ENCODE measurements at places on chromosomes 3 and 15. TPM values are rescaled to one million over a fixed set of nuclear protein-coding genes. Genes with fewer than 3 reads are reported as not detected.

Gene UBAP1L
- 1.7 TPM for total RNA-seq

Gene CHAC1
- total RNA-seq = 1.6 TPM

Gene RBM15B
- 15.0 TPM for total RNA-seq

Gene CCDC71
- total RNA-seq = 15.4 TPM

Gene VGLL4
- total RNA-seq = 64.9 TPM

Gene CNTN4
- 1.7 TPM for total RNA-seq

Gene P2RY14
- total RNA-seq = 0.39 TPM

Gene FHIT
- total RNA-seq = 25.8 TPM

Gene HACD2
- total RNA-seq = 20.8 TPM

Gene ZNF80
- total RNA-seq = not detected

Gene POTEB2
- not detected for total RNA-seq

DNA sequence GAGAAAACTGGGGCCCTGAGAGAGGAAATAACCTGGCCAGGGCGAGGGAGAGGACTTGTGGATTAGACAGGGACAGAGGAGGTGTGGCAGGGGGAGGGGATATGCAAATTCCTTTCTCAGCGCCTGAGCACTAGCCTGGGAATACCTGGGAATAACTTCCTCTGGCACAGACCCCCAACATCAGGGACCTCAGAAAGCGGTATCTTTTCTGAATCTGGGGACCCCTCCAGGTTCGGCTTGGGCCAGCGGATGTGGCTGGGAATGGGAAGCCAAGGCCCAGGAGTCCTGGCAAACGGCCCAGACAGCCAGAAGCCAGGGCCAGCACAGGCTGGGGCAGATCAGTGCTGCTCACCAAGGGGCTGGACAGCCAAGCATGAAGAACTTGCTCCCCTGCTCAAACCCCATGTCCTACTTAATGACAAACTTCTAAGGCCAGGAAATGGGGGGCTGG is 9.2 kb upstream of the ACSBG1 start:
- DNase-seq = peak; percentile 61

GRCh38 chr15:31325595-31326155 is 960 bp upstream of the KLF13 start:
- DNase-seq = peak; percentile 94

- DNase-seq = no peak
Observed at GRCh38 chr3:70824773-70825172, 512.3 kb upstream of the MDFIC2 start.

DNA sequence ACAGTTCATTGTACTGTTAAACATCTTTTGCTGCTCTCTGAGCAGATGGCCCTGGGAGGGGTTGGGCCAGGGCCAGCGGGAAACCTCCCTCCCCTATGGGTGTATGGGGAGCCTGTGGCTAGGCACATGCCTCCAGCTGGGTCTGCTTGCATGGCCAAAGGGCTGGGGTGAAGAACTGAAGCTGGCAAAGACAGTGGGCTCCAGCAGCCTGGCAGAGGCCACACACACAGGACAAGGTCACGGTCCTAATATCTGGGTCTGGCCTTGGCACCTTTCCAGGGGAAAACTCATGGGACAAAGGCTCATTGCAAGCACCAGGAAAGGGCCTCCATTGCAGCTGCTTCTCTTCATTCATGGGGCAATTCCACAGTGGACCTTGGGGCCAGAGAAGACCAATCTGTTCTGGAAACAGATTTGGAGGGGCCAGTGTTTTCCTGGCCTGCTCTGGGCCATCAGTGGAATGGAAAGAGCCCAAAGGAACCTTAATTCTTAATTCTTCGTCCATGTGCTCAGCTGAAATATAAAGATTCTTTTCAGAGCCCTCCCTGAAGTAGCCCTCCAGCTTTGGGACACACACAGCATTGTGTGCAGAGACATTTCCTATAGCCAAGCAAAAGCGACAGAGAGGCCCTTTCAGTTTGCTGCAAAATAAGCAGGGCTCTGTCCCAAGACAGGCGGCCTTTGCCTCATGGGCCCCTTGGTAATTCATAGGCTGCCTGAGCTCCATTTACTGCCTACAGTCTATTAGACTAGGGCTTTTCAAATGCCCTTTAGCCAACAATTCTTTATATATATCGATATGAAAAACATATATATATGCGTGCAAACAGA is 11.3 kb upstream of the LIMD1 start:
- DNase-seq = peak; percentile 90

GRCh38 chr3:102133376-102133775 is 284.1 kb downstream of the NFKBIZ start:
- no peak for DNase-seq

DNA sequence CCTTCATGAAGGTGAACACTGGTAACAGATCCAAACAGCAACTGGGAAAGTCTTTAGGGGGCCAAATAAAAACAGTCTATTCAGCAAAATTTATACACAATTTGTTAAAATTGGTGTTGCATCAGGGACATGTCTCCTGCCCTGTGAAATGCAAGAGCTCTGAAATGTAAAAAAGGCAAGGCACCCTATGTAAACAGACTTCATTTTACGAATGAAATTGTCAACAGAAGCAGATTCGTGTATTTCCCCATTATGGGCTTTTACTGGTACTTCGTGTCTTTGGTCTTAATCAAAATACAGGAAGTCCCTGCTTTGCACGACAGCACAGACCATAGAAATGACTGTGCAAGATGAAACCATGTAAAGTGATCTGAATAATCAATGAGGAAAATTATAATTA is 127.3 kb upstream of the THBS1 start:
- no peak for DNase-seq

DNA sequence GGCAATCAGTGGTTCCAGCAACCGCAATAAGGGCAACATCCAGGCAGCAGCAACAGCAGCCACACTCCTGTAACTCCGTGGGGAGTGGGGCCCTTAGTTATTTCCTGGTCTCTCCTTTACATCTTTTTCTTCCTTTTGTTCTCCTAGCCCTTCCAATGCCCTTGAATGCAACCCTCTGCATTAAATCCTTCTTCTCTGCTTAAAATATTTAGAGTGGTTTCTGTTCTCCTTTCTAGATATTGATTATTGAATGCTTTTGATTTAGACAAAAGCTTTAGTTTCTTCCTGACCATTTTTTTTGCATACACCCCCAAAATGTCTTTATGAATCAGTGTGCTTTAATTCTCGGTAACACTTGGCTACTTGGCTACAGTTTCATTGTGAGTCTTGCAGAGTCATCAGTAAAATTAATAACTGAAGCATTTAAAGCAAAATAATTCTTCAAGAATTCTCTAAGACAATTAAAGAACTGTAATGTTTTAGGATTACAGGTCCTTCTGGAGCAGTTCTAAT is 586.1 kb downstream of the MECOM start:
- DNase-seq = no peak

- no peak for DNase-seq
Observed at GRCh38 chr15:29364426-29365078, 94.9 kb upstream of the NSMCE3 start.

GRCh38 chr3:54481606-54482365 is 359.4 kb downstream of the CACNA2D3 start:
- DNase-seq = no peak

DNA sequence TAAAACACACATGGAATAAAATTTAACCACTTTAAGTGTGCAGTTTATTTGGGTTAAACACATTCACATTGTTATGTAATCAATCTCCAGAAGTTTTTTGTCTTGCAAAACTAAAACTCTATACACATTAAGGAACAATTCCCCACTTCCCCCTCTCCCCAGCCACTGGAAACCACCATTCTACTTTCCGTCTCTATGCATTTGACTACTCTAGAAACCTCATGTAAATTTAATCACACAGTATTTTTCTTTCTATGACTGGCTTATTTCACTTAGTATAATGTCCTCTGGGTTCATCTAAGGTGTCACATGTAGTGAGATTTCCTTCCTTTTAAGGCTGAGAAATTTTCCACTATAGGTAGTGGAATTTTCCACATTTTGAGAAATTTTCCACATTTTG is 568.7 kb upstream of the UBE2E2 start:
- DNase-seq = no peak

GRCh38 chr15:99122831-99123712 is 18.2 kb downstream of the SYNM start:
- no peak for DNase-seq

- no peak for DNase-seq
Observed at GRCh38 chr15:80556694-80557367, 138.3 kb upstream of the ABHD17C start.

DNA sequence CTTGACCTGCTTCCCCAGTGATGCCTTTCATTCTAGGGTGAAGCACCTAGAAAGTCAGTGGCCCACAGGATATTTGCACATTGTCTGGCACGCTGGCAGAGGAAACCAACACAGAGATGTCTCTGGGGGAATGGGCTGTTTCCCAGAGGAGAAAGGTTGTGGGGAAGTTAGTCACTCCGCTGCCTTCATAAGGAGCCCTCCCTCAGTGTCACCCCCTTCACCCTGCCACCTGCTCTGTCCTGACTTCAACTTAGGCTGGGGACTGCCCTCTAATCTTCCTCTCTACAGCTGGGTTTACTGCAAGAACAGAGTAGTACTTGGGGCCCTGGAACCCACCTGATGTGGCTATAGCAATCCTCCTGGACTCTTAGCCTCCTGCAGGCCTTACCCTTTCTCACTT is 5.7 kb downstream of the KLHDC8B start:
- no peak for DNase-seq

GRCh38 chr15:86483936-86484335 is 404.3 kb downstream of the AGBL1 start:
- no peak for DNase-seq

GRCh38 chr3:8481380-8481779 is 20.2 kb upstream of the LMCD1 start:
- DNase-seq = no peak

GRCh38 chr15:68379759-68380290 is 52.1 kb downstream of the ITGA11 start:
- no peak for DNase-seq

- no peak for DNase-seq
Observed at GRCh38 chr3:126866175-126866759, 116.6 kb upstream of the PLXNA1 start.

- no peak for DNase-seq
Observed at GRCh38 chr15:96361309-96362010, 31.0 kb downstream of the NR2F2 start.

DNA sequence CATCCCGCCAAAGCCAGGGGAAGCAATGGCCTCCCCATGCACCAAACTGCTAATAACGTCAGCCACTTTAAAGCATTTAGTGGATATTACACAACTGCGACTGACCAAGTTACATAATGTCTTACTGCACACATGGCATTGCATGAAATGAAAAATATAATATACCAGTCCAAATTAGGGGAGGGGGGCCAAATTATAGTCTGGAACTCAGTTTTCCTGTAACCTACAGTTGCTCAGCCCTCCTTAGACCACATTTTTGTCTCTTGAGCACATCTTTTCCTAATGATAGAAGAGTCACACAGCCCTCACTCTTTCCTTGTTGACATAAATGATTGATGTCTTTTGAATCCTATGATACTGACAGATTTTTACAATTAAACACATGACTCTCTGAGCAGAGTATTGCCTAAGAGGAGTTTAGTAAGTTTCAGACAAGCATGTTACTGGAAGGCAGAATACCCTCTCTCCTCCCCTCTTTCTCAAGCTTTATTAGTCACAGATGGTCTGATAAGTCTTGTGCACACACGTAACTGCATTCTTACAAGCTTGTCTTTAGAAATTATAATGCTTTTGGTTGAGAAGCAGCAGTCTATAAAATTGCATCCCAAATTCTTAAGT is 1.1 kb upstream of the PLD1 start:
- peak; percentile 39 for DNase-seq

DNA sequence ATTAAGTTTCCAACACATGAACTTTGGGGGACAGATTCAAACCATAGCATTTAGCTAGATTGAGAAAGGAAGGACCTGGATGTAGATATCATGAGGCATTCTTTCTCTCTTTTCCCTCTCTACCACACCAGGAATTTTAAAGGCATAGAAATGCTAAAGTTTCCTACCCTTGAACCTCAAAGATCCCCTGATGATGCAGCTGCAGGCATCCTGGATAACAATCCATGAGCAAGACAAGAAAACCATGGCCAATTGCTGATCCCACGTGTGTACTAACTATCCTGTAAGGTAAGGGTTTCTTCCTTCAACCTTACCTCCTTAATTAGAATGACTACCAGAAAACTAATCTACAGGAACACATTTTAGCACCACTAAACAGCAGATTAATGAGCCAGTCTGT is 36.8 kb downstream of the CPNE4 start:
- no peak for DNase-seq

GRCh38 chr3:9293076-9293475 is 43.6 kb upstream of the SRGAP3 start:
- DNase-seq = no peak

DNA sequence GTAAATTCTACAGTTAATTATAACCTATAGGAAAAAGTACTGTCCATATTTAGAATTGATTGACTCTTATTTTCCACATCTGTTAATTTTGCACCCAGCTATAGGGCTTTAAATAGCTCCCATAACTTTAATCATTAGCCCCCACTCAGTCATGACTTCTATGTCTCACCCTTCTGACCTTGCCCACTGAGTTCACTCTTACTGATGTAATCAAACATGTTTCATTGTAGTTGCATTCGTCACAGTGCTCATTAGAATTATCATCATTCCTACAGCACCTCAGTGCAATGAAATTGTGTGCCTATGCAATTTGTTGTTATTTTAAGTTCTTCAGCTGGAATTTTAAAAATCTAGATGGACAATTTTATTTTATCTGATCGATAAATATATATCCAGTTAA is 151.4 kb downstream of the TIGIT start:
- DNase-seq = no peak

GRCh38 chr3:73213896-73214295 is 152.4 kb downstream of the EBLN2 start:
- DNase-seq = no peak

DNA sequence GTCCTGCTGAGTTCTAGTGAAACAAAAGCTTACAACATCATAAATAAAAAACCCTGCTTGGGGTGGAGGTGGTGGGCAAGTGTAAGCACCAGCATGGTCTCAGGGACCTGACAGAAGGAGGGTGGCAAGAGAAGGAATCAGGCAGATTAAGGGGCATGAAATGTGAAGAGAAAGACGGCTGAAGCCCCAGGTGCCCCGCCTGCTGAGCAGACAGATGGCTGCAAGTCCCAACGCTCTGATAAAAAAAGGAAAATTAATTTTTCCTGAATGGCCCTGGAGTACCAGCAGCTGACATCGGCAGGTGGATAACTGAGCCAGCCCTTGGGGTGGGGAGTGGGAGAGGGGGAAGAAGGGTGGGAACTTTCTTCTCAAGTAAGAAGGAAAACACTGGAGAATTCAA is 137.9 kb downstream of the XXYLT1 start:
- no peak for DNase-seq

DNA sequence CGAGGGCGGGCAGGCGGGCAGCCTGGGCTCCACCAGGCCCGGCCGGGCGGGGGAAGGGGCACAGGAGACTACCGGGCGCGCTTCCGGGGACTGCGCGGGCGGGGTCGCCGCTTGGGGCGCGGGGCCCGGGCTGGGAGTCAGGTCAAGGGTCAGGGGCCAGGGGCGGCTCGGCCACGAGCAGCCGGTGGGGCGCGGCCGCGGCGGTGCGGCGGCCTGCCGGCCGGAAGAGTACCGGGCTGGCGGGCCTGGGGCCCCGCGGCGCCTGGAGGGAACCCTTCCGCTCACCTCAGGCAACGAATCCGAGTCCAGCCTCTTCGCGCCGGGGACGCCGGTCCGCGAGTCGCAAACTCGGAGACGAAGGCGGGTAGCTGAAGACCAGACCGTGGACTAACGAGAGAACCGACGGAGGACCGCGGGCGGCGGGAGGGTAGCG is 225 bp downstream of the RHOA start:
- DNase-seq = peak; percentile 85

- DNase-seq = peak; percentile 21
Observed at GRCh38 chr3:126133606-126134005, 46.8 kb downstream of the ALDH1L1 start.
